Stimulated activated CD4-positive, alpha-beta T cell treated with anti-CD3 and anti-CD28 coated beads, Interleukin-15, amount 100 ng/mL, for 1 hour (primary cell): ENCODE measurements at places on chromosomes 2 and 18.

DNA sequence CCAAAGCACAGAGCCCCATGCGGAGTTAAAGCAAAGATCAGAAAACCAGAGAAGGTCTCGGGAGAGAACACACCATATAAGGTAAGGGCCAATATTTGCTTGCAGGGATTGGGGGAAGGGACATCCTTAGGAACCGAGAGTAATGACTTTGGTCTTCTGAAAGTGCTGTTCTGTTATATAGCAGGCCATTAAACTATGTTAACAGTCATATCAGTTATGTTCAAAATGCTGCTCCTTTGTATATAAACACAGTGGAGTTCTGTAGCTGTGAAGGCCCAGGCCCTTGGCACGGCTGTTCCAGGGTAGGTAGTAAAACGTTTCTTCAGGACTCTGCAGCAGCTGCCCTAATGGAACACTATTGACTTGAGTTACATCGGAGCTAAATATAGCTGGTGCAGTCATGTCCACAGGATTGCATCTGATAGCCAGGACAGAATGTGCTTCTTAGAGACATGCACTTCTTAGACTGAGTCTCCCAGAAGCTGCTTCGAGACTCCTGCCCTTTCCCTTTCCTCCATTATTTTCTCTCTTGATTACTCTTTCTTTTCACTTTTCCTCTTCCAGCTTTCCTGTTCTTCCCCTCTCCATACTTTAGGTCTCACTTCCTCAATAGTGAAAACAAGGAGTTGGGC, 122.4 kb downstream of the SETBP1 start:
- no peak for DNase-seq

DNA sequence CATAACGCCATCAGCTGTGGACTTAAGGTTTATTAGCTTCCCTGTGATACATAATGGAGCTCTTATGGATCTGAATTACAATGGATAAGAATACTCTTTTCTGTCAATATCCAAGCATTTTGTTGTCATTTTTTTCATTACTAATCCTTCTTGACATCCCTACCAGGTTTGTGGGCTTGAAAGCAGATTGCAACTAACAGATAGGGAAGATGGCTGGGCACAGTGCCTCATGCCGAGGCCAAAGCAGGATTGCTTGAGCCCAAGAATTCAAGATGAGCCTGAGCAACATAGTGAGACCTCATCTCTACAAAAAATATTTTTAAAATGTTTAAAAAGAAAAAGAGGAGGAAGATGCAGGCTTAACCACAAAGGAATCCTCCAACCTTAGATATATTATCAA, 42.4 kb downstream of the ASXL2 start:
- no peak for DNase-seq

DNA sequence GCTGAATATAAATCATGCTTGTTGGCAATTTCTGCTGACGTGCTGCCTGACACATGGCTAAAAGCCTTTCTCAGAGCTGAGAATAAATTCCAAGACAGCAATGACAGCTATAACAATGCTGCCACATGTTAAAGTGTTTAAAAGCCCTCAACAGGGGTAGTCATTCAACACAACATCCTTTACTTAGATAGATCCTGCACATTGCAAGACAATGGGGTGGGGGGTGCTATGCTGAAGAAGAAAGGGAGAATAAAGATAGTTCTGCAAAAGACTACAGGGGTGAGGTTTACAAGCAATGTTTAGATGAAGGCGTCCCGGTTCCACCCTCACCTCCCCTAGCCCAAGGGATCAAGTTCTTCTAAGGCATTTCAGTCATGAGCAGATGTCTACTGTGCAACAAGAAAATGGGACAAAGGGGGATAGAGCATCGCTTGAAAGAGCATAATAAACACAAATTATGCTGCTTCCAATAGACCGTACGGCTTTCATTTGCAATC, 291.0 kb upstream of the ACVR2A start:
- no peak for DNase-seq

DNA sequence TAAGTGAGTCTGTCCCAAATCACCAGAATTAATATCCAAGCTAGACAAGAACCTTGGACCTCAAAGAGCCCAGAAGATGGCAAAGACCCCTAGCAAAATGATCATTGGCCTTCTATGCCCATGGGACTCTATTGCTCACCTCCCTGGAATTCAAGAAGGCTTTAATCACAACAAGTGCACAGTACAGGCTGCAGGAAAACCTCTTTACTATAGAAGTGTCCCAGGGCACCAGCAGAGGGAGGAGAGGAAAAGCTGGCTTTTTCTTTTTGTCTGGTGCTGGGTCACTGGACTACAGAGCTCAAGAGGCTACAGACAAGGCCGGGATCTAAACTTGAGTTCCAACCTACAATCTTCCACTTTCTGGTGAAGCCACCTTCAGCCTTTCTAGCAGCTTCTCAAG, 88.3 kb upstream of the PPP1CB start:
- no peak for DNase-seq

DNA sequence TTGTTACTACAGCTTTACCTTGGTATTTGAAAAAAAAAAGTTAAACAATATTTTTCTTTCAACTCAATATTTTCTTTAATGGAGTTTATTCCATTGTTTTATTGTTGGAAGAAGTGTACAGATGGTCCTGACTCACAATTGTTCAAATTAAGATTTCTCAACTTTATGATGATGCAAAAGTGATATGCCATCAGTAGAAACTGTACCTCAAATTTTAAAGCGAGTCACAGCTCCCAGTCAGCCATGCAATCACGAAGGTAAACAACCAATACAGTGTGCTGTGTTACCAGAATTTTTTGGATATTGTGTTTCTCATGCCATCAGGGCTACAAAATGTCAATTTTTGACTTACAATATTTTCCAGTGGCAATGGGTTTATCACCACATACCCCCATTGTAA, 54.0 kb upstream of the COL5A2 start:
- DNase-seq = no peak

DNA sequence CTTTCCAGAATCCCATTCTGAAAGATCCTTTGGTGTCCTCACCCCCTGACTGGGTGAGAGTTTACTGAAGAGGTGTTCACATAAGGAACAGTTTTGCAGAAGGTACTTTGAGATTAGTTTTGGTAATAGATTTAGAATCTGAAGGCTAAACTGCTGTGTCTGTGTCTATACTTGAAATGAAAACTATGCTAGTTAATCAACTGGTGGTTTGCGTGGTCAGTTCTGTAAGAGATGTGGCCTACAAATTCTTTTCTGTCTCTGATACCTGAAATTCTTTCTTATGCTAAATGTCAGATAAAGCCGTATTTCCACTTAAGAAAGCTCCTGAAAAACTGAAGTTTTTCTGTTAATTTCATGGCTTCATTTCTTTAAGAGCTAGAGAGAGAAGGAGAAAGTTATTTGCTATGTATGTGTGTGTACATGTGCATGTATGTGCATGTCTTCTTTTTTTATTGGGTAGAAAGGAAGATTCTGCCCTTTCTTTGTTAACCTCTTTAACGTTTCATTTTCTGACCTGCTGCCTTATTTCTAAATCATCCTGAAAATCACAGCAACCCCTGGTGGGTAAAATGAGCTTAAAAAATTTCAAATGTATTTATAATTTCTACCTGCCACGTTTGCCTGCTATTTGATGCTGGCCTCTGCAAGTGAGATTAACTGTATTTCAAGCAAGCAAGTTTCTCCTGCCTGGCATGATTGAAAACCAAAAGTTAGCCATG, 552.0 kb upstream of the NRP2 start:
- no peak for DNase-seq

DNA sequence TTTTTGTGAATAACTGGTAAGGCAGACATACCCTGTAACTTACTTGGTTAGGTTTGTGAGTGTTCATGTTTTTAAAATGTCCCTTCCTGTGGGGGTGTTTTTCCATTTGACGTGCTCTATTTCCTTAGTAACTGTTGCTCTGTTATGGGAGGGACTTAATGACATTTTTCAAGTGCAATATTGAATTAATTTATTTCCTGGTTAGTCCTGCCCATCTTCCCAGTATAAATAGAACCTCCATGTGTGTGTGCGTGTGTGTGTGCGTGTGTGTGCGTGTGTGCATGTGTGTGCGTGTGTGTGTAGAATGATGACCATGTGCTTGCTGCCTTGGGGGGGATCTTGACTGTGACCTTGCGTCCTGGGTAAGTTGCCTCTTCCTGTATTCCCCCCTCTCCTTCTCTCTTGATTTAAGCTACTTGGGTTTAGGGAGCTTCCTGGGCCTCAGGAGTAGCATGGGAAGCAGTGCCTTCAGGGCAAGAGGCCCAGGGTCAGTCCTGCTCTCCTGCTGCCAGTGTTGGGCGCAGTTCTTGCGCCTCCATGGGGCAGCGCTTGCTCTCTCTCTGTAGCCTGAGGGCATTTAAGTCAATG, 163.9 kb downstream of the LDLRAD4 start:
- no peak for DNase-seq

- no peak for DNase-seq
Observed at GRCh38 chr18:11066038-11066437, 83.3 kb downstream of the PIEZO2 start.

DNA sequence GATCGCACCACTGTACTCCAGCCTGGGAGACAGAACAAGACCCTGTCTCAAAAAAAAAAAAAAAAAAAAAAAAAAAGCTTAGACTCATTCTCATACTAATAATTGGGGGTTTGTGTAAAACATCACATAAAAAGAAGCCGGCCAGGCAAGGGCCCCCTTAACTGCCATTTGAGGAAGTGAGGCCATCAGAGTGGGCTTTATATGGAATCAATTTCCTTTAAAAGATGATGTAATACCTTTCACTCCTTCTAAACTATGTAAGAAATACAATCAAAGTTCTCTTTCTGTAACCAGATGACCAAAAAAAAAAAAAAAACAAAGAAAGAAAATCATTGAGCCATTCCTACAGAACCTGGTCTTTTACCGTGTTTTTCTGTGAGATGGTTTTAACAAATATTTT, 13.1 kb upstream of the GPR55 start:
- no peak for DNase-seq

GRCh38 chr18:12028040-12028628, 46.8 kb downstream of the IMPA2 start:
- DNase-seq = no peak

DNA sequence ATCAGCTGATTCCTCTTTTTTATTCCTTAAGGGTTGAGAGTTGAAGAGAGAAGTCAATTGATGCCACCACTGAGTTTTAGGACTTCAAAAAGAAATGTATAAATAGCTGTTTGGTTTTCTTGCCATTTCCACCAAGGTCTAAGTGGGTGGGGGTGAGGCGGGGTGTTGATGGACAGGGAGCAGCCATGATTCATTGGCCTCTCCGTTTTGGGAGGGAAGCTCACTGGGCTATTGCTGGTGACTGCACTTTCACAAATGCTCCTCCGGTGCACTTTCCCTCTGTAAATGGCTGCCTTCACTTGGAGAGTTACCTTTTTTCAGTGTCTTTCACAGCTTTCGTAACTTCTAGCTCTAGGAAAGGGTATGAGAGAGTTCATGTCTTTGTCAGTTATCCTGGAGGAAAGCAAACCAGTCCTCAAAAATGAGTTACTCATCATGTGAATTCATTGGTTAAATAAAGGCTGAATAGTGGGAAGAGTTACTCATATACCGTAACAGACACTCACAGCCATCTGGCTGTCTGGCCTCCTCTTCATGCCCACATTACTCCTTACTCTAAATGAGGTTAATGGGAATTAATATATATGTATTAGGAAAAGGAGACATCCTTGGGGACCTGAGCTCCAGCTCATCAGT, 17.4 kb upstream of the CTAGE1 start:
- no peak for DNase-seq

DNA sequence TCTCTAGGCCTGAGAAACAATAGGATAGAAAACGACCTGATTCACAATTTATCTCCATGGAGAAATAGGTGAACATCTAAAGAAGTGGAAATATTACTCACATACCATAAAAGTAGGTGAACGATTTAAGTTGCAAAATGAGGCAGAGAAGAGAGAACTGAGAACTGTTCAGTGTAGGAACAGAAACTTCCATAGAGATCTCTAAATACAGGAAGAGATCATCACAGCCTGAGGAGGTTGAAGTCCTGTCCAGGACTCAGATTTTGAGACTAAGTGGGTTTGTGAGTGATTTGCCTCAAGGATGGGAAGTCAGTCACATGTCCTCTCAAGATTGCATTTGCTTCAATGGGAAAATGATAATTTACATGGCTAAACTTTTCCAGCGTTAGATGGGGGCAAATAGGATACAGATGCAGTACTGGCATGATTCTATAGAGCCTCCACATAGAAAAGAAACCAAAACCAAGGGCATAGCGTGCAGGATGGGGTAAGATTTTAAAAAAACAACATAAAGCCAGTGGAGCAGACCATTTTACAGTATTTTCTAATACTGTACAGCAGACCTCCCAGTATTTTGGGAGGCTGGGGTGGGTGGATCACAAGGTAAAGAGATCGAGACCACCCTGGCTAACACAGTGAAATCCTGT, 68.8 kb downstream of the MEP1B start:
- DNase-seq = no peak

GRCh38 chr2:128422571-128422970, 103.9 kb upstream of the HS6ST1 start:
- no peak for DNase-seq

DNA sequence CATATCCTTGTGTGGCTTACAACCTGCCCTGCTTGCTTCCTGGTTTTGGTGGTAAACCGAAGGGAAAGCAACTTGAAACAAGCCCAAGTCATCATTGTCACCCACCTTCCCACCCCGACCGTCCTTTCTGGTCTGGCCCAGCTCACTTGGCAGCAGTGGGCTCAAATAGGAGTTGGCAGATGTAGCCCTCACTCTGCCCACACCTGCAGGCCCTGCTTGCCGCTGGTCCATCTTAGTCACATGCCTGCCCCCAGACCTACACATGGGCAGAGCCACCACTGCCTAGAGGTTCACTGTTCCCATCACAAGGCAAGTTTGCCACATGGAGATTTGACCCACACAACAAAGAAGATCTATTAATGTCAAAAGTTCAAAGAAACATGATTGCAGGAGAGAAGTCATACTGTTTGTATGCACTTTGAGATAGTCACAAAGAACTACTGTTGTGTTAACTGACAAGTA, 9.3 kb downstream of the EIPR1 start:
- no peak for DNase-seq

GRCh38 chr2:38702413-38702812, 36.5 kb downstream of the GALM start:
- no peak for DNase-seq

- DNase-seq = no peak
Observed at GRCh38 chr18:33641141-33641540, 63.1 kb downstream of the ASXL3 start.

DNA sequence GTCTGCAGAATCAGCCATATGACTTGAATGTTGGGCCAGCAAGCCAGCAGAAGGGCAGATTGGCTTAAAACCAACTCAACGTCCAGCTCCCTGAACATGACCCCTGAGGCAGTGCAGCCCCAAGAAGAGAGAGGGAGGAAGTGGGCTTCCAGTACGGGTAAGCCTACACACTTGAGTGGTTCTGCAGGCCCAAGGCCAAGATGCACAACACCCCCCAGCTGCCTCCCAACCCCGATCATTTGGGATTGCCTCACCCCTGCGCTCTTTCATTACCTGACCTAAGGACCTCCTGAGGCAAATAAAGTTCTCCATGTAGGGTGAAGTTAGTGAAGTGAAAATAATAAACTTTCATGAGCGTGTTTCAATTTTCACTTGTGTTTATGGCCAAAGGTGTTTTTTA, 536.0 kb downstream of the TNS1 start:
- DNase-seq = no peak
